ENCODE measurements at places on chromosomes 3 and 15.

DNA sequence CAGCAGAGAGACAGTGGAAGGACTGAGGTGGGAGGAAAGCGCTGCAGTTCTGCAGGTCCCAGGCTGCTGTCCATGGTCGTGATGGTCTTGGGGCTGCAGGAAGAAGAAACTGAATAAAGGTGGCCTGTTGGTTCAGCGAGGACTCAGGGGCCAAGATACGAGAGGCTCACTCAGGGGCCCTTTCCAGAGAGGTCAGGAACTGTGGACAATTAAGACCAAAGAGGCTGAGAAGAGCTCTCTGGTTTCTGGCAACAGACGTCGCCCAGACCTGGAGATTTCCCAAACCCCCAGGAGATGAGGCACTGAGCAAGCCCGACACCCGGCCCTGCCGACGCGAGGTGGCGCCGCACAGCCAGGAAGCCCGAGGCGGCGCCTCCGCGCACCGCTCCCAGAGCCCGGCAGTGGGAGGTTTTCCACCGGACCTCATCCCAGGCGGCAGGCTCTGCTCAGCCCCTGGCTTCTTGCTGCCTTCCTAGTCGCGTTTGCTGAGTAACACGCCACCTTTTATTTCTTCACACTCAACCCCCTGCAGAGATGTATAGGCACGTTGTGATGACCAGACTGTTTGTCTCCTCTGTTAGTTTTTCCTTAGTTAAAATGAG lies 56.4 kb upstream of the ARRDC4 start:
- no peak overlapping the region for H3K27ac ChIP-seq
- no peaks in the 10 kb centered on the region for H3K36me3 ChIP-seq
- no peak overlapping the region for H3K4me3 ChIP-seq
- DNase-seq: peak; percentile 32
- H3K27me3 ChIP-seq: peaks cover 23% of the 10 kb centered on the region

DNA sequence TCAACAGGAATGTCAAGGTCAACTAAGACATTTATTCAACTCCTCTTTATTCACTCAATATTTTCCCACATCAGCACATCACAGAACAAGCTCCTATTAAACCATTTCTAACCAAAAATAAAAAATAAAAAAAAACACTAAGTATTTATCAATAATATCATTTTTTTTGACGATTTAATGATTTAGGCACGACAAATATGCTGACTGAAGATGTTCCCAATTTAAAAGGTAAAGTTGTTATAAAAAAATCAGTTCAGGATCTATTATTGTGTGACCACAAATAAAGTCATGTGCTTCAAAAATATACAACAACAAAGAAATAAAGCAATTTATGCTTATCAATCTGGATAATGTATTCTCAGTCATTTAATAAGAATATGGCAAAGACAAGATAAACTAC lies 16.2 kb downstream of the DPH6 start:
- H3K36me3 ChIP-seq: peaks cover 23% of the 10 kb centered on the region
- H3K4me1 ChIP-seq: no peaks in the 10 kb centered on the region
- no peak overlapping the region for H3K4me3 ChIP-seq
- H3K27me3 ChIP-seq: no peaks in the 10 kb centered on the region
- DNase-seq: no peak

GRCh38 chr3:190912736-190913135 lies 50.2 kb upstream of the GMNC start:
- DNase-seq: no peak
- no peak overlapping the region for H3K4me3 ChIP-seq
- H3K27ac ChIP-seq: no peak overlapping the region
- no peaks in the 10 kb centered on the region for H3K27me3 ChIP-seq
- H3K4me1 ChIP-seq: no peaks in the 10 kb centered on the region

DNA sequence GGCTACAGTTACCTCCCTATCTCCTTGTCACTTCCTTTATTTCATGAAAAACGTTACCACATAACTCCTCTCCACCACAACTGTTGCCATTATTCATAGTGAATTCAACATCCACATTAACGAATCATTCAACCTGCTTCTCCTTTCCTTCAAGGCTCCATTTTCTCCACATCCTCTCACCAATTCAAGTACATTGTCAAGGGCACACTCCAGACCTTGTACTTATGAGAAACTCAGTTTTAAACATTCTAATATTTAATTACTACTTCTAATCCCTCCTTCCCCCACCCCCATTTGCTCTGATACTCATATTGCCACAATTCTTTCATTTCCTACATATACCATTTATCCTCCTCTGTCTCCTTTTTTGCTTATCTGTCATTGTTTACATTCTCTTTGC lies 871.2 kb downstream of the TUSC7 start:
- no peaks in the 10 kb centered on the region for H3K27me3 ChIP-seq
- H3K4me1 ChIP-seq: no peaks in the 10 kb centered on the region
- H3K36me3 ChIP-seq: no peaks in the 10 kb centered on the region

DNA sequence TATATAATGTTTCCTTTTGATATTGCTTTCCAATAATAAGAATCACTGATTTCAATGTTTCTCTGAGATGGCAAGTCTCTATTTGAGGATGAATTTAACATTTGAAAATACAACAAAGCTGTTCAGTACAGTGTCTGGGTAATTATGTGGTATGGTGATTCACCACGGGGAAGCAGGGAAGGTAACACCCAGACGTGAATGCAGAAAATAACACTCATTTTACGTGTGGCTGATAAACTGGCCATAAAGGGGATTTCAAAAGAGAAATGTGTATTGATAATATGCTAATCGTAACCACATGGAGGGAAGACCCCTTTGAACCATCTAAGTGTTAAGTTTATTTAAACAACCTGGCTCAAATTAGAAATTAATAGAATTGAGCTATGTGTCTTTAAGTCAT lies 344.6 kb downstream of the GRM7 start:
- no peaks in the 10 kb centered on the region for H3K27me3 ChIP-seq
- H3K4me1 ChIP-seq: no peaks in the 10 kb centered on the region
- H3K36me3 ChIP-seq: no peaks in the 10 kb centered on the region
- no peak for DNase-seq

GRCh38 chr3:62378921-62379320 lies 5.6 kb upstream of the FEZF2 start:
- no peak overlapping the region for H3K27ac ChIP-seq
- no peaks in the 10 kb centered on the region for H3K36me3 ChIP-seq
- no peaks in the 10 kb centered on the region for H3K4me1 ChIP-seq
- H3K4me3 ChIP-seq: no peak overlapping the region
- no peak for DNase-seq

- H3K4me3 ChIP-seq: no peak overlapping the region
- H3K36me3 ChIP-seq: no peaks in the 10 kb centered on the region
- no peaks in the 10 kb centered on the region for H3K4me1 ChIP-seq
Observed at GRCh38 chr15:74171965-74172541, 1.5 kb upstream of the ISLR start.

- no peak overlapping the region for H3K27ac ChIP-seq
- no peak overlapping the region for H3K4me3 ChIP-seq
- H3K4me1 ChIP-seq: no peaks in the 10 kb centered on the region
Observed at GRCh38 chr15:80840182-80841130, 61.3 kb downstream of the CEMIP start.

GRCh38 chr15:44535523-44536301 lies 1.2 kb upstream of the EIF3J start:
- H3K4me3 ChIP-seq: peak overlapping the region; percentile 88
- peak overlapping the region; percentile 94 for H3K27ac ChIP-seq
- DNase-seq: peak; percentile 38

GRCh38 chr3:61877359-61878138 lies 316.2 kb downstream of the PTPRG start:
- DNase-seq: no peak
- H3K27ac ChIP-seq: no peak overlapping the region
- no peaks in the 10 kb centered on the region for H3K4me1 ChIP-seq
- no peak overlapping the region for H3K4me3 ChIP-seq
- no peaks in the 10 kb centered on the region for H3K36me3 ChIP-seq

DNA sequence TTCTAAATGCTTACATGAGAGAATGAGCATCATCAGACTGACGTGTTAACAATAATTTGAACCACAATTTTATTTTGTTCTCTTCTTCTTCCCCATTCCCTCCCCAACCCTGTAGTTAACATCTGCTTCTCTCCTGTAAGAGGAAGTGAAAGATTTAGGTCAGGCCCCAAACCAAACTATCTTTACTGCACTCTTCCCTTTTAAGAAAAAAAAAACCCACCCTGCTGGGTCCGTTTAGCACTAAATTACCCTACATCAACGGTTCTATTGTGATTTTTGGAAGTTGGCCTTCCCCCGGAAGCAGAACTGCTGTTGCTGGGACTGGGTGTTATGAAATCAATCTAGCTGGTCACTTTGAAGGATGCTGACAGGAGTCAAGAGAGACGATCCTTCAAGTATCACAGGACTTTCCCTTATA lies 49.4 kb downstream of the NFKBIZ start:
- no peak for DNase-seq
- no peak overlapping the region for H3K4me3 ChIP-seq
- H3K27me3 ChIP-seq: no peaks in the 10 kb centered on the region
- H3K27ac ChIP-seq: no peak overlapping the region
- H3K4me1 ChIP-seq: peaks cover 2% of the 10 kb centered on the region

GRCh38 chr3:151625086-151625485 lies 108.6 kb upstream of the AADACL2 start:
- no peaks in the 10 kb centered on the region for H3K36me3 ChIP-seq
- no peaks in the 10 kb centered on the region for H3K4me1 ChIP-seq
- DNase-seq: no peak

DNA sequence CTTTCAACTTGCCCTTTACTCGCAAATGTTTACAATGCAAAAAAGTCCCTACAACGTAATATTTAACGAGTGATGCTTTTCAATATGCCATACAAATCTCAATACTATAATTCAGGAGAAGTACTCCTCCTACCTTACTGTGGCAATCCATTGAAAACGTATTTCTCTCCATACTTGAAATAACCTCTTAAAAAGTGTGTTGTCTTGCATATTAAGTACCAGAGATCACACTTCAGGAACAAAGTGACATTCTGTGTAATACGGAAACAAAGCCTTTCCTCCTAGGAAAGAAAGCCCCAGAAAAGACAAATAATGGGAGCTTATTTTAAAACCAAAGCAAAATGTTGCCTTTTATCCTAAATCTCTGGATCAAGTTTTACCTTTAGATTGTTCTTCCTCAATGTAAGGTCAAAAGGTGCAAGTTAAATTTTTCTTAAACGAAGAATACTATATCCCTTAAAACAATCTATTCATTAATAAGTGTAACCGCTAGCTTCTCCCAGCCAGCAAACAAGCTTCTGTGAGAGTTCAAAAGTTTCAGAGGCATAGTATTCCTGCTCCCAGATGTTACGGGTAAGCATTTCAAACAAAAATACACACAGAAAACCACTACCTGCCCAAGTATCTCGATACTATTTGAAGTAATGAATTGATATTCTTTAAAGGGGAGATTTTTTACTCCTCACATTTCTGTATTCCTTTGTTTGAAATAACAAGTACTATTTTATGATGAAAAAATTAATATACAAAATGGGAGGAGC lies 1.7 kb downstream of the TJP1 start:
- H3K27ac ChIP-seq: no peak overlapping the region
- peaks cover 10% of the 10 kb centered on the region for H3K4me1 ChIP-seq
- peaks cover 10% of the 10 kb centered on the region for H3K36me3 ChIP-seq
- peaks cover 68% of the 10 kb centered on the region for H3K27me3 ChIP-seq
- H3K4me3 ChIP-seq: no peak overlapping the region

DNA sequence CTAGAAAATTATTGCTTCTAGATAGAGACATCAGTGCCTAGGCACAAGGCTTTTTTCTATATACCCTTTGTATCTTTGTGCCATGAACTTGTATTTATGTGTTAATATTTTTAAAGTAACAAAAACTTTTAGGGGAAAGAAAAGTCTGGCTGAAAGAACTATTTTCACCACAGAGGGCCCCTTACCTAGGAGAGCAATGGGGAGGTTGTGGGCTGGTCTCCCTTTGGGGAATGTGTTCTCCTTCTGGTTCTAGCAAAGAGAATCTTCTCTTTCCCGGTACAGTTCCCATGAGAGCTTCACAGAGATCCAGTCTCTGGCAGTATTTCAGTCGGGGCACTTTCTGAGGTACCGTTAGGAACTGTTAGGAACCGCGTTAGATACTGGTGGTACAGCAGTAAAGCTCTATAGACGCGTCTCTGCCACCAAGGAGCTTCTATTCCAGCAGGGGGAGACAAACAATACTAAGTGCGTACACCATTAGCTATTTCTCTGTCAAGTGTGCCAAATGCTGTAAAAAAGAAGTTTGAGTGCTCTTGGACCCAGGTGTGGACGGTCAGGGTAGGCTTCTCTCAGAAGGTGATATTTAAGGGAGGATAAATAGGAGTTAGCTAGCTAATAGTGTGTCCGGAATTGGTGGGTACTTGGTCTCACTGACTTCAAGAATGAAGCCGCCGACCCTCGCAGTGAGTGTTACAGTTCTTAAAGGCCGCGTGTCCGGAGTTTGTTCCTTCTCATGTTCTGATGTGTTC lies 4.6 kb upstream of the EPB42 start:
- H3K36me3 ChIP-seq: no peaks in the 10 kb centered on the region
- no peak overlapping the region for H3K27ac ChIP-seq
- no peak overlapping the region for H3K4me3 ChIP-seq
- peaks cover 4% of the 10 kb centered on the region for H3K4me1 ChIP-seq
- DNase-seq: peak; percentile 65

DNA sequence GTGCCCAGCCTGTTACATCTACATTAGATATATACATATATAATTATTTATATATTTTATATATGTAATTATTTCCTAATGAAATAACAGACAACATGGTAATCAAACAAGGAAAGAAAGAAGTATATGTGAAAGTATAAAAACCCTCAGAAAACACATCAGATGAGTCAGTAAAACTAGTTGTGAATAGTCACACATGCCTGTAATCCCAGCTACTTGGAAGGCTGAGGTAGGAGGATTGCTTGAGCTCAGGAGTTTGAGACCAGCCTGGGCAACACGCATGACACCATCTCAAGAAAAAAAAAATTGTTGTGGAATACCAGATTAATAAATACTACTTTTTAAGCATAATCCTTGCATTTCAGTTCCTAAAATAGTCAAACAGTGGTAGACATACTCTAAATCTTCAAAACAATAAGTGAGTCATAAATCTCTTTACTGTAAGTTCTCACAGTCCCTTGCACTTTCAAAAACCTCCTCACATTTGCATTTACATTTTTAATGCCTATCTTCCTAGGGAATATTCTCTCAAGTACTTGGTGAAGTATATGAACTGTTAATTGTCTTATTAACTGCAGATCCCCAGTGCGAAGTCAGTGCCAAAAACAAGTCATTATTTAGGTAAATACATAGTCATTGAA lies 106.5 kb downstream of the MYO9A start:
- no peaks in the 10 kb centered on the region for H3K4me1 ChIP-seq
- no peak for DNase-seq
- no peak overlapping the region for H3K4me3 ChIP-seq
- peaks cover 3% of the 10 kb centered on the region for H3K36me3 ChIP-seq
- H3K27ac ChIP-seq: no peak overlapping the region
- no peaks in the 10 kb centered on the region for H3K27me3 ChIP-seq

Measured in activated CD4-positive, alpha-beta T cell treated with anti-CD3 and anti-CD28 coated beads, Interleukin-2, amount 10 ng/mL, durations not matched to agents 7 days and 5 days (primary cell).